Kidney epithelial cell (primary cell): ENCODE measurements at places on chromosomes 1 and 21.

GRCh38 chr1:61904354-61904753, 162.1 kb downstream of the PATJ start:
- DNase-seq = no peak

- peak; percentile 76 for DNase-seq
These were observed 155.5 kb downstream of the KCNH1 start for GRCh38 chr1:210978316-210978973.

DNA sequence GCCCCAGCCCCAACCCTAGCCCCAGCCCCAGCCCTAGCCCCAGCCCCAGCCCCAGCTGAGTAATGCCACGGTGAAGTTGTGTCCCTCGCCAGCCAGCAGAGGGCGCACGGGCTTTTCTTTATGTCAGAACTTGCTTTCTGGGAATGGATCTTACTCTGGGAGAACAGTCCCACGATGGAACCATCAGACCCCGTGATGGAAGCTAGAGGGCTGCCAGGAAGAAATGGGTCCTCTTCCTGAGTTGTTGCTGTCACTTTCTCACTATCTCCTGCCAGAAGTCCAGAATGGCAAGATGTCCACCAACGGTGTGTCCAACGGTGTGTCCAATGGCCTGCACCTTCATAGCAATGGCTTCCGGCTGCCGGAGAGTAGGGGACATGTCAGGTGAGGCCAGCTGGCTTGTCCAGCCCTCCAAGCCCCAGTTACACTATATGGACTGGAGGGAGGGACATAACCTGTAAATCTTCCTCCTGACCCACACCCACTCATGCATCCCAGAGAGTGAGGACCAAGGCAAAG, 25.1 kb upstream of the TMEM222 start:
- DNase-seq = peak; percentile 9

DNA sequence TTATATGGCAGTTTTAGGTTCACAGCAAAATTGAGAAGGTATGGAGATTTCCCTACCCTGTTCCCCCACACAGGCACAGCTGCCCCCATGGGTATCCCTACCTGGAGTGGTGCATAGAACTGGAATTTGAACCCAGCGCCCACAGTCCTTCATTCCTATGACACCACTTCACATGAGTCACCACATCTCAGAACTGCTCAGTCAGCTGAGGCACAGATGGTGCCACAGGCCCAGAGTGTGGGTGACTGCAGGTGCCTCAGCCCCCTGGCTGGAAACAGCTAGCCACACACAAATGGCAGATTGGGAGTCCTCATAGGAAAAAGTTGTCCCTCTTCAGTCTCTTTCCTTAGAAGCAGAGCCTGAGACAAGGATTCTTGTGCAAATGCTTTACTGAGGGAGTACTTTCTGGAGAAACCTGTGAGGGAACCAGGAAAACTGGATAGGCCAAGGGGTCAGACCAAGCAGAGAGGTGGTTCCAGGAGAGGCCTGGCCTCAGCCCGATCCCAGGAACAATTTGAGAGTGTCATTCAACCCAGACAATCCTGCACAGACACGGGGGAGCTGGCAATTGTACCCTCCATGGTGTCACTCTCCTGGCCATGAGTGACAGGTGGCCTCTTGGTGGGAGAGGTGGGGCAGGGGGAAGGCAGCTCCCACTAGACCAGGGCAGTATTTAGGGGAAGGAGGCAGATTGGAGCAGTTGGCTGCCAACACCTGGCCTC, 6.9 kb downstream of the PLA2G2D start:
- no peak for DNase-seq

- no peak for DNase-seq
These were observed 154.6 kb downstream of the FOXD2 start for GRCh38 chr1:47592296-47593012.

GRCh38 chr1:173871500-173871899, 3.3 kb downstream of the ZBTB37 start:
- DNase-seq = no peak

DNA sequence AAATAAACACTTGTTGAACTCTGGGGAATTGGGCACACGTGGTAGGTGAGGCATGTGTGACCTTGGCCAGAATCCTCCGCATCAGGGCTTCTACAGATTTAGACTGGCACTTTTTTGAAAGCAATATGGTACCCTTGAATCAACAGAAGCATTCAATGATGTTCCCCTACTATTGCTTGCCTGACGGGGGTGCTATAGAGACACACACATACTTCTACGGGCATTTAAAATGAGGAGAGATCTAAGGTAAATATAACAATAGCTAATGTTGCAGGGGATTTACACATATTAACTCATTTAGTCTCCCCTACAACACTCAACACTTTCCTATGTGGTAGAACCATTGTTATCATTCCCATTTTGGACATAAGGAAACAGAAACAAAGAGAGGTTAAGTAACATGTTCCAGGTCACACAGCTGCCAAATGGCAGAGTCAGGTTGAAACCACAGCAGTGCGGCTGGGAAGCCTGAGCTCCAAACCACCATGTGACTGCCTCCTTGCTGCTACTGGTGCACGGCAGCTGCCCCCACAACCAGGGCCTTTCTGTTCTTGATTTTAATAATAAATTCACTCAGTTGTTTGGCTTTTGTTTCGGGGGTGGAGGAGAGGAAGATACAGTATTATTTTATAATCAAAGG, 147.4 kb downstream of the ZNF281 start:
- DNase-seq = no peak

GRCh38 chr1:64906447-64906846, 59.9 kb downstream of the JAK1 start:
- DNase-seq = no peak

GRCh38 chr1:158972841-158973240, 36.9 kb upstream of the IFI16 start:
- no peak for DNase-seq

GRCh38 chr1:112383759-112384370, 12.1 kb upstream of the CTTNBP2NL start:
- no peak for DNase-seq

DNA sequence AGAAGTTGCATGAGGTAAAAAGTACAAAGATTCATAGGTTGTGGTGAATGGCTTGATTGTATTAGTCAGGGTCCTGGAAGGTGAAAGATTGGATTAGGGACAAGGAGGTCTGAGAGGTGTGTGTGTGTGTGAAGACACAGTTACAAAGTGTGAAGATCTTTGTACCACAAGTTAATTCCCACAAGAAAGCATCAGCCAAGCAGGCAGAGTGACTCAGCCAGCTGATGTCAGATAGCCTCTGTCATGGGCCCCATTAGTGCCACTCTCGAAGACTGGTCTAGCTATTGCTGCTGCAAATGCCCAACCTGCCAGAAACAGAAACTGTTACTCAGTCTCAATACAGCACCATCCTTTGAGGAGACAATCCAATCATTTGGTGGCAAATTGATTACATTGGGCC, 96.5 kb downstream of the DTL start:
- peak; percentile 38 for DNase-seq

DNA sequence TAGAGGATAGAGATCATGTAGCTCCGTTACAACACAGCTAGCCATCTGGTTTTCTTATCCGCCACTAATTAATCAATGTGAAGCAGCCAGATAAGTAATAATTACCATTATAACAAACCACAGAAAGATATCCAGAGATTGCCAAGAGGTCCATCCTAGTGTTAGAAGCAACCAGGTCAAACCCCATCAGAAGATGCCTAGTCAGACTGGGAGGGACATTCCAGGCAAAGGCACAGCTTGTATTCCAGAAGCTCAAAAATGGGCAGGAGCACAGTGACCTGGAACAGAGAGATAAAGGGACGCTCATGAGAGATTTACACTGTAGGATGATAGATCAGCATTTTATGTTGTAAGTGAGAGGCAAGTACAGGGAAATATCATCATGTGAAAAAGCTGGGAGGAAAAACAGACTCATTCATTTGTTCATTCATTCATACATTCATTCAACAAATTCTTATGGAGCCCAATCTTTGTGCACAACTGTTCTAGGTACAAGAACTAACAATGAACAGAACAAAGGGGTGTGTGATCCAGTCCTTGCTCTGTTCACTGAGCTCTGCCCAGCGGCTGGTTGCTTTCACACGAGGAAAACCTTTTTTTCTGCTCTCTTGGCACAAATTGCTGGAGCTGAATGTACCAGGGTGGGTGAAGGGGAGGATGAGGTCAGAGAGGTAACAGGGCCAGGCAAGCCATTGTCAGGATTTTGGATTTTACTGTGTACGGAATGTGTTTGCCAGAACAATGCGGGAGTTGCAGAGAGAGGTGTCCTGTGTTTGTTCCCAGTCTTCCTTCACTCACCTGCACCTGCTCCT, 240.8 kb upstream of the FGGY start:
- no peak for DNase-seq

- DNase-seq = no peak
These were observed 45.1 kb downstream of the ZYG11B start for GRCh38 chr1:52771384-52771783.

DNA sequence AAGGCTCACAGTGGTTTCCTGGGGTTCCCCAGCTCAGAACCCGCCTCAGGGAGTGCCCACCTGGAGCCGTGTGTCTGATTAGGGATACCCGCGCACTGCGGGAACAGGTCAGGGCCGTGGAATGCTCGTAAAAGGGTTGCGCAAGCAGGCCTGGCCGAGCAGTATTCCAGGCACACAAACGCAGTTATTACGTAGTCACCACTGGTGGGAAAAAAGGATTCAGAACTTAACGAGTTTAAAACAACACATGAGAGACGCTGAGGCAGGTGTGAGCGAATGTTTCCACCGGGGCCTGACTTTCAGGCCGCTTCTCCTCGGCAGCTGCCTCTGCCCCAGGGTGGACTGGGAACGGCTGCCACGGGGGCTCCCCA, 18.2 kb downstream of the PLCH2 start:
- DNase-seq = peak; percentile 48

GRCh38 chr1:150995460-150995859, 11.2 kb downstream of the MINDY1 start:
- no peak for DNase-seq

DNA sequence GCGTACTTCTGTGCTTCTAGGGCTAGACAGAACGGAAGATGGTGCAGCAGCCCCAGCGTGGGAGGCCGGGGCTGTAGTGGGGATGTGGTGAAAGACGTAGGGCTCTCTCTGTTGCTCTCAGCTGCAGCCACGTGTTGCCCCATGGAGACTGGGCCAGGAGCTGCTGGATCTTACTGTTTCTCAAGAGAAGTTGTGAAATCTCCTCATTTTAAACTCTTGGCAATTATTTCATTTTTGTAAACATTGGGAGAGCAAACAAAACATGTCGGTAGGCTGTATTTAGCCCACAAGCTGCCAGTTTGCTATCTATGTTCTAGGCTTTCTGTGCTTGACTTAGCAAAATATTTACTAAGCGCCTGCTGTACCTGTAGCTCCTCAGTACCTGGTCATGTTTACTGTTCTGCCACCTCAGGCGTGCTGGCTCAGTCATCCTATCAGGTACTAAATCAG, 15.9 kb upstream of the ELOA start:
- DNase-seq = no peak

GRCh38 chr1:177181631-177182291, 11.0 kb downstream of the BRINP2 start:
- no peak for DNase-seq

DNA sequence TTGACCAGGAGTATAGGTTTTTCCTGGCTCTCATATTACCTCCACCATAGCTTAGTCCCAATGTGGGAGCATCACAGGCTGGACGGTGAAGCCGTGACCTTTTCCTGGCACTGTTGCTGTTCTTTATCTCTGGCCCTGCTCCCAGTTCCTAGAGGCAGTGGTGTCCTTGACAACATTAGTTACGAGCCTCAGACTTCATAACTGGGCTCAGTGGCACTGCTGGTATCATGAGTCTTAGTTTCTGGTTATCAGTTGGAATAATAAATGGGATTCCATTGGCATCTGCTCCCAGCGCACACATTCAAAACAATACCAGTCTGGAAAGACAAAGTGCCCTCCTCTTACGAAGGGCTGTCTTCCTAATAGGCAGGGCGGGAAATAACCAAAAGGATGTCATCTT, 8.0 kb downstream of the RNPEP start:
- DNase-seq = no peak

DNA sequence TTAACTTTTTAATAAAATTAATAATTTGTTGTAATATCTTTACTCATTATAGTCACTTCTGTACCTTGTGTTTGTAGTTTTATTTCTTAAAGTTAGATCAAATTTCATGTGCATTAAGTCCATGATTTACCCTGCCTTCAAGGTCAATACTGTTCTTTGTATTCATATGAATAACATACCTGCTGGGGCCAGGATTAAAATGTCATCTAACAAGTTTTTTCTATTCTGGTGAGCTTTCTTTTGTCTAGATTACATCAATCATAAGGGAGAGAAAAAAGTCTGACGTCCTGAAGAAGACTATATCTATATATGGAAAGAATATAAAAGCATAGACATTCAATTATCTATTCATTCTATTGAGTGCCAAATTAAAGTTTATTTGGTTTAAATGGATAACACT, 232.6 kb downstream of the COL11A1 start:
- DNase-seq = no peak

DNA sequence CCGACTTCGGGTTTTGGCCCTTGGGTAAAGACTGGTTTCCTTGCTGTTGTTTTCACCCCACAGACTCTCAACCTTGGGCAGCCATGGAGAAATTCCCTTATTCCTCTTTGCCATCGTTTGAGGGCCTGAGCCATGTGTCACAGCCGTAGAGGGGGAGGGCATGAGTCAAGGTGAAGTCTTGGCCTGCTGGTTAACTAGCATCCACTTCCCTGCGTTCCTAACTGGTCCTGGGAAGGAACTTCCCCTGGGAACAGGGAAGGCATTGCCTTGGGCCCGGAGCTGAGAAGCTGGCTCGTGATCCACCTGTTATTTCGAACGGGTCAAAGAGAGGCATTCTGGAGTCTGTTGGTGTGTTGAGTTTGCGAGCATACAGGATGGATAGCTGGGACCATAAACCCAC, 464.9 kb downstream of the CAMTA1 start:
- peak; percentile 43 for DNase-seq

- no peak for DNase-seq
These were observed 500.8 kb upstream of the PBX1 start for GRCh38 chr1:164058198-164058597.

- no peak for DNase-seq
These were observed 32.9 kb upstream of the IL12RB2 start for GRCh38 chr1:67274623-67275325.

DNA sequence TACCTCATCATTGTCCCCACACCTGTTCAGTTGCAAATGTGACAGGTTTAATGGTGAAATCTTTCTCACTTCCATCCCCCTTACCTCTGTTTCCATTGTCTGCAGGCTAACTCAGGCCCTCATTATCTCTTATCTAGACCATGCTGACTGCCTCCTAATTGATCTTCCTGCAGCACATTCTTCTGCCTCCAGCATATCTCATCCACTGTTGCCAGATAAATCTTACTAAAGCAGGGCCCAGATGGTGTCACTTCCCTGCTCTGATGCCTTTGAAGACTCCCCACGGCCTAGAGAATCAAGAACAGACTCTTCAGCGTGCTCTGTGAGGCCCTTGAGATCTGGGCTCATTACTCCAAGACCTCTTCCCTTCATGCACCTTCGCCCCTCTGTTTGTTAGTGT, 230.1 kb downstream of the DUSP10 start:
- no peak for DNase-seq
